ENCODE measurements at places on chromosomes 5 and 9.

DNA sequence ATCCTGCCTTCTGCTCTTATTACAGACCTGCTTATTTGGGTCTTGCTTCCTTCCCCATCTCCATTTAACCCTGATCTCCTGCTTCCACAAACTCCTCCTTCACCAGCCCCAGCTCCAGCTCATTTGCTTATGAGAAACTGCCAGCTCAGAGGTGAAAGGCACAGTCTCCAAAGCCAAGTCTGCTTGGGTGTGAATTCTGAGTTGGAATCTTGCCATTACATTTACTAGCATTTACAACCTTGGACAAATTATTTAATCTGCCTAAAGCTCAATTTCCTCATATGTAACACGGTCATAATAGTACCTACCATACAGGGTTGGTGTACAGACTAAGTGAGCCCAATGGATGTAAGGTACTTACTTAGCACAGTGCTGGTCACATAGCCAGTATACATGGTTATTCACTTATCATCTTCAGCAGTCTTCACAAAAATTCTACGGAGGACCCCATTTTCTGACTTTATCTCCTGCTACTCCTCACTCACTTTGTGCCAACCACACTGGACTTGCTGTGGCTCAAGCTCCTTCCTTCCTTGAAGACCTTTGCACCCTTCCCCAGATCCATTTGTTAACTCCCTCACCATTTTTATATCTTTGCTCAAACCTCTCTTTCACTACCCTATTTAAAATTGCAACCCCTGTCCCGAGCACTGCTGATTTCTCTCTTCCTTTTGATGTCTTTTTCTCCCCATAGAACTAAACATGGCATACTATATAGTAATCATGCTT lies 86.2 kb downstream of the DOCK2 start:
- no peak for DNase-seq

GRCh38 chr5:147671365-147671764 lies 111.2 kb downstream of the JAKMIP2 start:
- no peak for DNase-seq

DNA sequence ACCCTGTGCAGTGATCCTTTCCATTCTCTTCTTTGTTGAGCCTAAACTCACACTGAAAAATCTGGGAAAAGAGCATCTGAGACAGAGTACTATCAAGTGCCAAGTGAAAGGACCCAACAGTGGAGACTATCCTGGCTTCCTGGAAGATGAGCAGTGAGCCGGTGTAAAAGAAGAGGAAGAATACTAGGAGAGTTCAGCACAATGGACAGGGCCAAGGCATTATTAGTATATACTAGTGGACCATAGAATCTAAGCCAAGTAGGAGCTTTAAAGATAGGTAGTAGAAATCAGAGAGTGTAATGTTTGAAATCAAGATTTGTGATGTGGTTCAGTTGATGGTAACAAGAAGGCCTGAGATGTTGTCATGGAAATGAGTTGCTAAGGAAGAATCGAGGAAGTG lies 140.8 kb downstream of the CAMK4 start:
- DNase-seq = no peak

DNA sequence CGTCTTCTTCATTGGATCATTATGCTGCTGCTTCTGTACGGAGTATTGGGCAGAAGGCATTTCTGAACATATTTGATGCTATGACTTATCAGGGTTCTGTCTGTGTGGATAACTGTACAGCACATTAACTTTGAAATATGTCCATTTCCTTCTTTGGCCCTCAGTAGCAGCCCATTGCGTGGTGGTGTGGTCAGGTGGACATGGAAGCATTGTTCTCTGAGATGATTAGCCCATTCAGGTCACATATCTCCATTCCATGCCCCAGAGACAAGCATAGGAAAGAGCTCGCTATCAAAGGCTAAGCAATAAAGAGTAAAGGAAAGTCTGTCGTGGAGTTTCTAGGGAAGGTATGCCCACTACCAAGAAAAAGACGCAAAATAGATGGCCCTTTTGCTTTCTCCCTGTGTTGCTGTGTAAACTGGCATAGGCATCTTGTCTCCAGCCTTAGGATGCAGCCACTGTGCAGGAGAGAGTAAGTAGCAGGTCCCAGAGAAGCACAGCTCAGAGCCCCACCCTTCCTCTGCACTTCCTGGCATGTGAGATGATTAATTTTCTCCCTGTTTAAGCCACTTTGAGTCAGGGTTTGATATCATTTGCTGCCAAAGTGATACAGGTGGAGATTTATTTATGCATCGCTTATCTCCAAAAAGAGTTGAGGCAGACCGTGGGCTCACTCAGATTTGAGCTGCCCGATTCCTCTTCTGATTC lies 221.9 kb downstream of the PDZD2 start:
- no peak for DNase-seq

DNA sequence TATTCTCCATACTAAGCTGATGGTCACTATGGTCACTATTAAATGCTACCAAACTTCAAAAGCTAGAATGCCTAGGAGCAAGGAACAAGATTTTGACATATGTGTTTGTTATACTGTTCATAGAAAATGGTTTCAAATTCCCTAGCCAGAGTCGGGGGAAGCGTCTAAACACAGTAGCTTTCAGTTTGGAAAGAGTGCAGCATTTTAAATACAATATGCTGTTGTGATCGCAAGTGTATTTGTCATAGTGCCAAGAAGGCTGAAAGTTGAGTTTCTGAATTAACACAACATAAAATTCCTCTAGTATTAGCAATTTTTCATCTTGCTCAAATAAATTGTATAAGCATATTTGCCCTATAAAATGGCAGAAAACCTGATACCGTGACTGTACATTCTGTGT lies 280.4 kb downstream of the ZNF608 start:
- no peak for DNase-seq

DNA sequence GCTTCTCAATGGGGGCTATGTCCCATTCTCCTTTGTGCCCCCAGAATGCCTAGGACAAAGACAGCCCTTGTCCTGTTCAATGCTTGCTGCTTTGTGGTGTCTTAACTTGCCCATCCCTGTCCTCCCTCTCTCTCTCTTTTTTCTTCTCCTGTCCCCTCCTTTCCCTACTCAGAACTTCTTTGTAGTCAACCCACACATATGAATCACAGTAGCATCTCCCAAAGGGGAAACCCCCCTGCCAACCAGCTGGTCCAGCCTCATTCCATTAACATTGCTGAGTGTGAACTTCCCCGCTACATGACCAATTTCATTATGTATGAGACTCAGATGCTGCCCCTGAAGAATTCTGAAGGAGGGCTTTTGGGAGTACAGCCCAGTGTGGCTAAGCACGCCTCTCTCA lies 408.3 kb downstream of the ENC1 start:
- DNase-seq = peak; percentile 76

DNA sequence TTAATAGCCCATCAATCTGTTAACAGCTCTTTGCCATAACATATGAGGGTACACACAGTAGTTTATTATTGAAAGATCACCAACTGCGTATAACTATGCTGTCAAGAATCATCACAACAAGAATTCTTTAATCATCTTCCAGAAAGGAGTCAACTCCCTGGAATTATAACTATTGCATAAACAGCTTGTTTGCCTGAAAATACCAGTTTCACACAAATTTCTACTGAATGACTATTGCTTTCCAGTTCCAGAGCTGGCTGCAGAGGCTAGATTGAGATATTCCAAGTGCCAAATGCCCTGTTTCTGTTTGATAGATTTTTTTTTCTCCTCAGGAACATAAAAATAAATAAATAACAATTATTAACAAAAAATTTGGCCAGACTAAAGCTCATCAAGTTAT lies 444.7 kb downstream of the TLE1 start:
- DNase-seq = no peak

DNA sequence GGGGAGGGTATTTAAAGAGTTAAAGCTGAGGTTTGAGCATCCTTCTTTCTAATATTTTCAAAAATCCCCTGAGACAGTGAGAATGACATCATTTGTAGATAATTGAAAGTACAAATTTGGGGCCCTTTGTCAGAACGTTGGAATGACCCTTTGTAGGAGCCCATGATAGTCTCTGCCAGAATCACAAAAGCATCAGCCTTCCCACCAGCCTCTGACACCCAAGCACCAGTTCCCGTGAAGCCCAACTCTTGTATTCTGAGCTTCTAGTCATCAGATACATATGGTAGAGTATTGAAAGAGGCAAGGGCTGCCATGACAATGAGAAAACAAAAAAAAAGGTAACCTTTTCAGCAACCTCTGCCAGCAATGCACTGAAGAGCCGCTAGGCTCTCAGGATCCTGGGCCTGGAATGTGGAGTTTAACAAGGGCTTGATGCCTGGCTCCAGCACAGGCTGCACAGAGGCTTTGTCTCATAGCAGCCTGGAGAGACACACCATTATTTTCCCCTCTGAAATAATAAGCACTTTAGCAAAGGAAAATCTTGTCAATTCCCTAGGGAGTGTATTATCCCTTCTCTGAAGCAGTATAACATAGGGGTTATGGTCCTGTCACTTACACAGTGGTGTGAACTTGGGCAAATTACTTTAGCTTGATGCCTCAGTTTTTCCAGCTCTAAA lies 114.4 kb downstream of the ZNF608 start:
- peak; percentile 23 for DNase-seq

DNA sequence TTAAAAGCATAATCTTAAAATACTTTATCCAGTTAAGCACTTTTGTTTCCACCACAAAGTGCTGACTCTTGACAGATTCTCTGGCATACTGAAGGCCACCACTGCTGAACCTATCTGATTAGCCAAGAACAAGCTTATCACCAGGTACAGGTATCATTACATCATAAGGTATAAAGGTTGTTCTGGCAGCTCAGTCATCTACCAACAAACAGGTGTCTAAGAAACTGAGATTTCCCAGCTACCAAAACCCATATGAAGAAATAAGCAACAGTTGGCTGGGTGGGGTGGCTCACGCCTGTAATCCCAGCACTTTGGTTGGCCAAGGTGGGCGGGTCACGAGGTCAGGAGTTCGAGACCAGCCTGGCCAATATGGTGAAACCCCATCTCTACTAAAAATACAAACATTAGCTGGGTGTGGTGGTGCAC lies 5.0 kb downstream of the MTMR12 start:
- no peak for DNase-seq

DNA sequence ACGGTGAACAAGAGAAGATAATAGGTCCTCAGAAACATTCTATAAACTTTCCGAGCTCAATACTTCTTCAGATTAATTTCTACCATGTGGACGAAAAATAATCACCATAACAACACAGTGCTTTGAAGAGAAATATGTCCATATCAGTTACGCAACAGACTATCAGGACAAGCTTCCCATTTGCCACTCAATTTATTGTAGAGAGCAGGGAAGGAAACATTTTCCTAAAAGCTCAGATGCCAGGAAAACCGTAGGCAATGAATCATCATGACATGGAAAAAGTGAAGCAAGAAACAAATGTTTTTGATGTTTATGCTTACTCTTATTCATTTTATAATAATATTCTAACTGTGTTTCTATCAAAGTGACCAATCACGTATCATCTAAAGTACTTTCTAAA lies 87.6 kb downstream of the S1PR3 start:
- DNase-seq = no peak

DNA sequence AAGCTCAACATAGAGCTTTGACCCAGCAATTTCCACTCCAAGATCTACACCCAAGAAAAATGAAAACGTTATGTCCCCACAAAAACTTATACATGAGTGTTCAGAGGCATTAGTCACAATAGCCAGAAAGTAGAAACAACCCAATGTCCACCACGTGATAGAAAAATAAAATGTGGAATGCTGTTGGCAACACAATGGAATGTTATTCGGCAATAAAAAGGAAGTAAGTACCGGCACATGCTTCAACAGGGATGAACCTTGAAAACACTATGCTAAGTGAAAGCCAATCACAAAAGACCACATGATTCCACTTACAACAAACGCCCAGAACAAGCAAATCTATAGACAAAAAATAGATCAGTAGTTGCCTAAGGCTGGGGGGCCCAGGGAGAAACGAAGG lies 6.0 kb downstream of the UBQLN1 start:
- peak; percentile 25 for DNase-seq

- peak; percentile 95 for DNase-seq
These were observed 16.2 kb downstream of the ATPSCKMT start for GRCh38 chr5:10233505-10233904.

- DNase-seq = no peak
These were observed 30.1 kb downstream of the KIAA1958 start for GRCh38 chr9:112516769-112517168.

DNA sequence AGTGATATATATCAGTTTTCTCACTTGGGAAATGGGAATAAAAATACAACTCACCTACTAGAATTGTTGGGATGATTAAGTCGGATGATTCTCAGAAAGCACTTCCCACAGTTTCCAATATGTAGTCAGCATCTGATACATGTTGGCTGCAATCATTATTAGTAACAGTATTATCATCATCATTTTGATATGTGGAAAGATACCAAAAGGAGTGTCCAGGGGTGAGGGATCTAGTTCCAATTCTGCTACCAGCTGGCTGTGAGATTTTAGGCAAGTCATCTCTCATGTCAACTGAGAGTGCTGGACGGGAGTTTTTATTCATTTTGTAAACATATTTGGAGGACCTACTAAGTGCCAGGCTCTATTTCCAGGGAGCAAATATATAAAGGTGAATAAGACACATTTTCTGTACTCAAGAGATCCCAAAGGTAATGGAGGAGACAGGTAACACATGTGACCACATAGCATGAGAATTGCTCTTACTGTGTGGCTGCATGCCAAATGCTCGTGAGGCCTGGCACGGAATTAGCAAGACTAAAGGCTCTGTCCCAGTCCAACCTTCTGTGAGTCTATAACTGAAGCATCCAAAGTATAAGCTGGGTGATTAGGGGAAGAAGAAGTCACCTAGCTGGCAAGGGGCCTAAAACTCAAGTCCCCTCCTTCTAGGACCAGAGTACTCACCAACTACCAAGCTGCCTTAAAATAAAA lies 83.0 kb downstream of the GRIA1 start:
- DNase-seq = no peak

DNA sequence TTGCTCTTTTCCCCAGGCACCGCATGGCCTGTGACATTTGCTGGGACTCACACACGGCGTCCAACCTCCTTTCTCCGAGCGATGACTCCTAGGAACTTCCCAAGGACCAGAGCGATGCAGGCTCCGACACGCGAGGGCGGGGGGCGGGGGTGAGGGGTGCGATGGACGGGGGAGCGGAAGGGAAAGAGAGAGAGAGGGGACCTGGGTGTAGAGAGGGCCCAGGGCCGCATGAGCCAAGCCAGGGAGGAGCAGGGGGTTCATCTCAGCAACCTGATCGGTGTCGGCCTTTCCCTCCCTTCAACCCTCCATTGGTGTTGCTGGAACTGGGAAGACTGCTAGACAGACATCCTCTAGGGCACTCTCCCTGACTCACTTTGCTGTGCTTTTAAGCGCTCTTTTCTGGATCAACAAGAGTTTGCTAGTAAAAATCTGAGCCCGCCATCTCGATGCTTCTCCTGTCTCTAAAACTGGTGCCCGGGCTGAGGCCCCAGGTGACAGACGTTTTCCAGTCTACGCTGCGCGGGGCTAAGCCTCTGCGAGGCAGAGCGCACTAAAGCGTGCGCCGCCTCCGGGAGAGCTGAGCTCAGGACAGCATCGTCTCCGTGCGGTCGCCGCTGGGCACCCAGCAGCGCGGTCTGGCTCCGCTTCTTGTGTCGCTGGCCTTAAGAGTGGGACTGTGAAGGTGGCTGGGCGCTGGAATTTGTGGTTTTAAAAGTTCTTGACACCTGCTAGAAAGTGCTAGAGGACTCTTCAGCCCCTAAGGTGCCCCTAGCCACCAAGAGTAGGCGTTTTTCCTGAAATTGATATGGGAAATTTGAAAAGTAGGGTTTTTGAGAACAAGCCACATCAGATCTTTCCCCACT lies 1.0 kb upstream of the TSLP start:
- no peak for DNase-seq

- peak; percentile 73 for DNase-seq
These were observed 82.2 kb upstream of the TLE1 start for GRCh38 chr9:81771571-81771970.
